GM03348 (cell line): ENCODE measurements at places on chromosomes 4 and X.
A peak's percentile ranks its signal among the peaks of the same experiment; 100 is the strongest.

GRCh38 chr4:81499840-81500239 is 28.1 kb upstream of the RASGEF1B start:
- no peak for DNase-seq

GRCh38 chrX:57902633-57903032 is 7.6 kb downstream of the ZXDA start:
- no peak for DNase-seq

- no peak for DNase-seq
These were observed 216.8 kb downstream of the AFAP1 start for GRCh38 chr4:7722766-7723387.

DNA sequence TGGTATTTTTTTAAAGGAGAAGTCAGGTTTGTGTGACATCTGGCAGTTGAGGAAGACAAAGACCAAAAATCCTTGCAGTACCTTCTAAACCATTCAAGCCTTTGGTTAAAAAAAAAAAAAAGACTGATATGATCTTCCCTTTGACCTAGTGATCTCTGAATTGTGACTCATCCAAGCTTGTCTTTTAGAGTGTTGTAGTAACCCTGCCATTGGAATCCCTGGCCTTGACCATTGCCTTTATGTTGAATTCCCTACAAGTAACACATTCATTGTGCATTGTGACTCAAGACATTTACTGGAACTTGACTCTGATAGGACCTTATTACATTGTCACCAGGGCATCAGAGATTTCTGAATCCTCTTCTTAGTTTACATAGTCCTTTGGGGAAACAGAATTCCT is 1469.0 kb downstream of the TECRL start:
- DNase-seq, result no peak

- DNase-seq, result no peak
These were observed 44.3 kb downstream of the GALNTL6 start for GRCh38 chr4:171857302-171858012.

- no peak for DNase-seq
These were observed 14.9 kb upstream of the UGDH start for GRCh38 chr4:39541987-39542610.

DNA sequence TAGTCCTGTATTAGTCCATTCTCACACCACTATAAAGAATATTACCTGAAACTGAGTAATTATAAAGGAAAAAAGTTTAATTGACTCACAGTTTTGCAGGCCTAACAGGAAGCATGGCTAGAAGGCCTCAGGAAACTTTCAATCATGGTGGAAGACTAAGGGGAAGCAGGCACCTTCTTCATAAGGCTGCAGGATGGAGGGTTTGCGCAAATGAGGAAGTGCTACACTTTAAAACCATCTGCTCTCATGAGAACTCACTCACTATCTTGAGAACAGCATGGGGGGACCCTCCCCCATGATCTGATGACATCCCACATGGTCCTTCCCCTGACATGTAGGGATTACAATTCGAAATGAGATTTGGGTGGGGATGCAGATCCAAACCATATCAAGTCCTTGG is 12.1 kb upstream of the MAGEA11 start:
- DNase-seq, result no peak

- no peak for DNase-seq
These were observed 146.3 kb upstream of the CHRDL1 start for GRCh38 chrX:110941906-110942305.

GRCh38 chrX:44903107-44903506 is 30.1 kb downstream of the KDM6A start:
- DNase-seq, result peak; percentile 11

DNA sequence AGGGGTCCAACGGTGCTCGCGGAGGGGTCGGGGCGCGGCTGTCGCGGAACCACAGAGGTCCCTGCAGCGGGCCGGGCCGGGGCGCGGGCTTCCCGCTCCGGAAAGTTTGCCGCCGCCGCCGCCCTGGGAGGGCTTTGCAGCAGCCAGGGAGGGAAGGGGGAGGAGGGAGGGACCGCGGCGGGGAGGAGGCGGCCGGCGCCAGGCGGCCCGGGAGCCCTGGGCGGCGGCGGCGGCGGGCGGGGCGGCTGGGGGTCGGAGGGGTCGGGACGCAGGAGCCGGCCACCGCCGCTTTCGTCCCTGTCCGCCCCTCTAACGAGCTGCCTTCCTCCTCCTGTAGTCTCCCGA is 375 bp downstream of the FGFR3 start:
- peak; percentile 76 for DNase-seq

GRCh38 chr4:53682908-53683307 is 91.6 kb upstream of the LNX1 start:
- no peak for DNase-seq

DNA sequence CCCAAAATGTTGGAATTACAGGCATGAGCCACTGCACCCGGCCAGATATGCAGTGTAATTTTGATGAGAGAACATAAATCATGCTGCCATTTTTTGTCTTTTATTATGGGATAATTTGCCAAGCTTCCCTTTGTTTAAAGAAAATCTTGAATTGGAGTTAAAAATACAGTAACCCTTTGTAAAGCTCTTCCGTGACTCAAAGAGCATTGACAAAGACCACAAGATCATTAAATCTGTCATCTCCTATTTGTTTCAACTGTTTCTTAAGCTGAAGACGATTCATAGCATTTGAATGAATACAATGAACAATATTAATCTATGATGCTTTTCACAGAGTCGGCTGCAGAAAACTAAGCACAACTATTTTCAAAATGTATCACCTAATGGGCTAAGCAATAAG is 132.6 kb downstream of the ANAPC4 start:
- DNase-seq, result no peak

DNA sequence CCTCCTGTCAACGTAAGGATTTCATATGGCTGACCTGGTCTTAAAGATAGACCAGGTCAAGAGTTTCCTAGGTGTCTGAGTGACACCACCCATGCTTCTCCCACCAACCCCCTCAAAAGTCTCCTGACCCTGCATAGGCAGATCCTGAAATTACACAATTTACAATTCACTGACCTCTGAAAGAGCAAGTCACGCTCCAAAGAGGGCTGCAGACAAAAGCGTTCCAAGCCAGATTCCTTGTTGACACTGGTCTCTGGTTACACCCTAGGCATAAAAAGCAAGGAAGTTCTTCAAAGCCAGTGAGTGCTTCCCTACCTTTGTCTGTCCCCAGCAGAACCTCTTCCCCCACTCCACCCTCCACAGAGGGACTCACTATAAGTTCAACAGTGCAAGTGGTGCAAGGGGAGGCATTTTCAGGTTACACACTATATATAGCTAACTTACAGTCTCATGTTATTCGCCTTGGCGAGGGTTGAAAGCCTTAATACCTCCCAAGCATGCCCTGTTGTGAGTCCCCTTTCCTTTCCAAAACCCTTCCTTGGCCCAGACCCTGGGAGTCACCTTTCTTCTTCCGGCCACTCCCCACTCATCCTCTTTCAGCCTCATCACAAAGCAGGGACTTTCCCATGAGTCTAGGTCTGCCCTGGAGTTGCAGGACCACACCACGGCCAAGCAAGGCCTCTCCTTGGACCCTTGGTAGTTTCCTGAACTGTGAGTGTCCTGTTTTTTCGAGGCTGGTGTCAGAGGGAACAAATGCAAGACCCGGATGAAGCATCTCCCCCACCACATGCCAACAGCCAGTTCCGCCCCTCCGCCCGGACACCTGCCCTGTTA is 58.0 kb upstream of the KLF3 start:
- DNase-seq, result no peak

GRCh38 chr4:141711211-141711610 is 74.8 kb downstream of the IL15 start:
- DNase-seq, result peak; percentile 57

- no peak for DNase-seq
These were observed 101.8 kb upstream of the VEGFC start for GRCh38 chr4:176894498-176894897.

DNA sequence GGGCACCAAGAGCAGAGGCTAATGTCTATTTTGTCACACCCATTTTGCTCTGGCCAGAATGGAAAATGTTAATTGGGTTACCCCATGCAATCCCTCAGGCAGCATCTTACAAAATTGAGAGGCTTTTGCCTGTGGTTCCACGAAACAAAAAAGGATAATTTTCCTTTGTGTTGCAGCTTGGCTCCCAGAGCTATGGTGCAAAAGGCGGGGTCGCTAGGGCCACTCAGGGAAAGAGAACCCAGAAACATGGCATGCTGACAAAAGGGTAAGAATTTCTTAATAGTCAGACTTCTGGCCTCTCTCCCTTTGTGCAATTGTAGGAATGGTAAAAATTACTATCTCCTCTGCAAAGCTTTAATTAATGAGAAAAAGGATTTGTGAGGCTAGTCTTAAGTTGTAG is 119.6 kb upstream of the BANK1 start:
- no peak for DNase-seq

- DNase-seq, result no peak
These were observed 7.6 kb downstream of the PDE6B start for GRCh38 chr4:632926-633325.

DNA sequence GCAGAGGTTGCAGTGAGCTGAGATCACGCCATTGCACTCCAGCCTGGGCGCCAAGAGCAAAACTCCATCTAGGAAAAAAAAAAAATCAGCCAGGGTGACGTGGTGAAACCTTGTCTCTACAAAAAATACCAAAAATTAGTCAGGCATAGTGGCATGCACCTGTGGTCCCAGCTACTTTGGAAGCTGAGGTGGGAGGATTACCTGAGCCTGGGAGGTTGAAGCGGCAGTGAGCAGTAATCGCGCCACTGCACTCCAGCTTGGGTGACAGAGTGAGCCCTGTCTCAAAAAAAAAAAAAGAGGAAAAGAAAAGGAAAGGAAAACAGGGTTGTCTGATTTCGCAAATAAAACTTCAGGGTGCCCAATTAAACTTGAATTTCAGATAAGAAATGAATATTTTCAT is 106.1 kb downstream of the RBM47 start:
- no peak for DNase-seq

- no peak for DNase-seq
These were observed 34.5 kb upstream of the SCRG1 start for GRCh38 chr4:173433447-173433846.

DNA sequence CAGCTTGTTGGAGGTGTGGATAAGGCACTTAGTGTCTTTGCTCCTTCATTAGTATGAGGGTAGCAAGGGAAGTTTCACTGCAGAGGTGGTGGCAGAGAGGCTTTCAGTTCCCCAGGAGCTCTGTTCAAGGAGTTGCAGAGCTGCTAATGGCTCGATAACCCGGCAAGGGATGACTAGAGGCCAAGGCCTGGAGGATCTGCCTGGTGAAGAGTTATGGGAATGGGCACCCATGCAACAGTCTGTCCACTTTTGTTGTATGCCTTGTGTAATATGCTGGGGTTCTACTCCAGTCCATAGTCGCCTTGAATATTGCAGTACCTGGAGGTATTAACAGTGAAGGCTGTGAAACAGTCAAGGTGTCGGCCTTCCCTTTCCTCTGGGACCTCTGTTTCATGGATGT is 67.8 kb upstream of the NBDY start:
- DNase-seq, result no peak

GRCh38 chrX:133544115-133544514 is 128.8 kb upstream of the GPC4 start:
- peak; percentile 23 for DNase-seq

- no peak for DNase-seq
These were observed 195.4 kb upstream of the HHIP start for GRCh38 chr4:144450526-144450925.
